ENCODE measurements at places on chromosomes 12 and 14.

- no peak overlapping the region for H3K27ac ChIP-seq
- no peak overlapping the region for H3K4me3 ChIP-seq
- no peak for DNase-seq
- H3K36me3 ChIP-seq = peaks cover 3% of the 10 kb centered on the region
- no peaks in the 10 kb centered on the region for H3K4me1 ChIP-seq
- H3K27me3 ChIP-seq = no peaks in the 10 kb centered on the region
Observed at GRCh38 chr14:65042296-65042695, 55.6 kb downstream of the FNTB start.

DNA sequence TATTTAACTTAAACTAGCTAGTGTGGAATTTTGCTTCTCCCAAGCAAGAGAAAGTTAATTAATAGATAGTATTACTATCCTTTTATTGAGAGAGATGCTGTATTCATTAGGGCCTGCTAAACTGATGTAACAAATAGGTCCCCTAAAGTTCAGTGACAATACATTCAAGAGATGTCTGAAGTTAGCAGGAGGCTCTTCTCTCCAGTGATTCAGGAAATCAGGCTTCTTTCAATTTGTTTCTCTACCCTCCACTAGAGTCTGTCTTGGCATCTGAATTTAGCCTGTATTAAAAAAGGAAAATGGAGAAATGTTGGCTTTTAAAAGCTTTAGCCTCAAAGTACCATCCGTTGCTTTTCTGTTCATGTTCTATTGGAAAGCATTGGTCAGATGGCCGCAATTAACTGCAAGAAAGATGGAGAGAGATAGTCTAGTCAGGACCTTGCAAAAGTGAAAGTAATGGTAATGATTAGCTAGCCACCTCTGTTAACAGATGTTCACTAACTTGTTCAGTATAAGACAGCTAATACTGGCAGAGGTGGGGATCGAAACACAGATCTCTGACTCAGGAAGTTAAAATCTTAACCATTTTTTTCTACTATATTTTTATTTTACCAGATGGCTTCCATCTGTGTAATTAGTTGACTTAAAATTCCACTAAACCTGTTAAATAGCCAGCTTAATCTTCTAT, 786.8 kb downstream of the TMTC2 start:
- H3K4me3 ChIP-seq = no peak overlapping the region
- DNase-seq = no peak
- H3K4me1 ChIP-seq = no peaks in the 10 kb centered on the region
- no peaks in the 10 kb centered on the region for H3K27me3 ChIP-seq

- no peak overlapping the region for H3K4me3 ChIP-seq
- H3K27ac ChIP-seq = no peak overlapping the region
Observed at GRCh38 chr12:18151036-18151435, 61.0 kb upstream of the RERGL start.

DNA sequence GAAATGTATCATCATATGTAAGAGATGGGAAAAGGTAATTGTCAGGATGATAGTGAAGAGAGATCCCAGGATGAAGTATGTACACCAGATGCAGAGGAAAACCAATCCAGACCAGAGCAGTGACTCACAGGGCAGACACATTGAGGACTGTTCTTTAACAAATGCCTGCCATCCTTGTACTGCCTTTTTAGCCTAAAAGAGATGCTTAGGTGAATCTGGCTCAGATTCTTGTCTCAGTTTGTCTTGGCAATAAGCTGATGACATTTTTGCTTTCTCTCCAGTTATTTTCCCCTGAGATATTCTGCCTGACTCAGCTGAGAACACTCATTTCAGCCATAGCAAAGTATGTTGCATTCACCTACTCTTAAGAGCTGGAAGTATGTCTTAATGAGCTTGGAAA, 405.3 kb upstream of the USP15 start:
- no peaks in the 10 kb centered on the region for H3K36me3 ChIP-seq
- H3K27ac ChIP-seq = no peak overlapping the region
- H3K27me3 ChIP-seq = no peaks in the 10 kb centered on the region
- H3K4me3 ChIP-seq = no peak overlapping the region
- no peaks in the 10 kb centered on the region for H3K4me1 ChIP-seq
